ENCODE measurements at places on chromosomes 2 and 18.

GRCh38 chr18:68555879-68556301 is 159.0 kb downstream of the TMX3 start:
- peak; percentile 75 for DNase-seq

GRCh38 chr2:24926602-24927252 is 6.7 kb upstream of the ADCY3 start:
- no peak for DNase-seq

DNA sequence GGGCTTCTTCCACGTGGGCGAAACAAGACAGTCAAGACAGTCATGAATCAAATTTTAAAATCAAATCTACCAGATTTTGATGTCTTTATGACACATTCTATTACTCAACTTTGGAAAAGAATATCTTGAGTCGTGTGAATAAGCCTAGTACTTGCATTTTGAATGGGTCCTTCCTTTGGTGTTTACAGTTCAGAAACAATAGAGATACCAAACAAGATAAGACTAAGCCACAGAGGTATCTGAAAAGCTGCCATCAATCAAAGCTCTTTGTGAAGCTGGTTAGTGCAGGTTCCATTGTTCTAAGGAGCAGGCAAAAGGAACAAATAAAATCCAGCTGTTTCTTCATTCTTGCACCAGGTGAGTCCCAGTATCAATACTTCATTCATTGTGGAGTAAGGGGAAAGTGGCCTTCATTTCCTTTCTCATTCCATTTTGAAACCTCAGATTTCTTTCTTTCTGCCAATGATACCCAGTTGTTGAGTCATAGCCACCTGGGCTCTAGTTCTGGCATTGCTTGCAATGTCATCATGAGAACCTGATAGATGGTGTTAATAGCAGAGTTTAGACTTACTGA is 151.7 kb upstream of the L3MBTL4 start:
- no peak for DNase-seq

DNA sequence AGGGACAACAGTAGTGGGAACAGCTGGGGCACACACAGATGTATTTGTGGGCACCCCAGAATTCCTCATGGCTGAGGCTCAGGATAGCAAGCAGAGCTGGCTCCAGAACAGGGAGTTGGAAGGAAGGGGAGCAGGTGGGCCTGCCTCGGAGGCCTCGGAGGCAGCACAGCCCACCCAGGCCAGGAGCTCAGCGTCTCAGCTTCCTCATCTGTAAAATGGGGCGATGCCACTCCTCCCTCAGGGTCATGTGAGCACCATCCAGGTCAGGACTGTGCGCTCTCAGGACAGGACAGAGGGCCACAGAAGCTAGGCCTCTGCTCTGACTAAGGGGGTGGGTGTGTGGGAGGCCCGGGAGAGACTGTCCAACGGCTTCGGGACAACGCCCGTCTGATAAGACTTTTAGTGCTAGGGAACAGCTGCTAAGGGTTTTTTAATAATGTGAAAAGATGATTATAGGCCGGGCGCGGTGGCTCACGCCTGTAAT is 106.2 kb downstream of the HDAC4 start:
- no peak for DNase-seq

- DNase-seq: no peak
Observed at GRCh38 chr2:215370112-215370965, 58.5 kb downstream of the ATIC start.

- DNase-seq: no peak
Observed at GRCh38 chr2:226207671-226208070, 591.9 kb downstream of the IRS1 start.

DNA sequence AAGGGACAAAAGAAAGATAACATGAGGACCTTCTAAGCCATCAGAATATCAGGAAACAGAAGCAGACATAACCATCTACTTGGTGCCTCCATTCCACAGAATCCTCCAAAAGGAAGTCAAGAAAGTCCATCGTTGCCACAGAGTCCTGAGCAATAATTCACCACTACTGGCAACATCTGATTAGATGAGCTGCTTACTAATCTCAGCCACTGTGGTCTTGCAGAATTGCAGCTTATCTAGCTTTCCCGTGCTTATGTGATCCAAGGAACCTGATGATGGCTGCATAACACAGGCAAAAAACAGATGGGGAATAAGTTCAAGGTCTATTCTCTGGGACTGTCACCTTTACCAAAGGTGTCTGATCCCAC is 278.5 kb downstream of the AFF3 start:
- peak; percentile 65 for DNase-seq

DNA sequence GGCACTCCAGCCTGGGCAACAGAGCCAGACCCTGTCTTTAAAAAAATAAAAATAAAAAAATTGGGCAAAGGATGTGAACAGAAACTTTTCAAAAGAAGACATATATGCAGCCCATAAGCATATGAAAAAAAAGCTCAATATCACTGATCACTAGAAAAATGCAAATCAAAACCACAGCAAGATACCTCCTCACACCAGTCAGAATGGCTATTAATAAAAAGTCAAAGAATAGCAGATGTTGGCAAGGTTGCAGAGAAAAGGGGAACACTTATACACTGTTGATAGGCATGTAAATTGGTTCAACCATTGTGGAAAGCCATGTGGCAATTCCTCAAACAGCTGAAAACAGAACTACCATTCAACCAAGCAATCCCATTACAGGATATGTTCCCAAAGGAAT is 204.1 kb upstream of the SRD5A2 start:
- no peak for DNase-seq

- no peak for DNase-seq
Observed at GRCh38 chr2:240236217-240237111, 96.0 kb upstream of the OTOS start.

DNA sequence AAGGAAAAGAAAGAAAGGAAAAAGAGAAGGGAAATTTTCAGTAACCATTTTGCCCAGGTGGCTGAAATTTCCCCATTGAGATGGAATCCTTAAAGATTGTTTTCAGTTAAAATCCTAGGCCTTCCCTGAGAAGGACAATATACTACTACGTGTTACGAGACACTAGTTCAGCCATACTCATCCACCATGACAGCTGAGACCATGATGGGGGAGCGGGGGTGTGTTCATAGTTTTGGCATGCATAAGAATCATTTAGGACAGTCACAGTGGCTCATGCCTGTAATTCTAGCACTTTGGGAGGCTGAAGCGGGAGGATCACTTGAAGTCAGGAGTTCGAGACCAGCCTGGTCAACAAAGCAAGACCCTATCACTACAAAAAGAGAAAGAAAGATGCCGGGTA is 28.0 kb downstream of the PLA2R1 start:
- DNase-seq: no peak

DNA sequence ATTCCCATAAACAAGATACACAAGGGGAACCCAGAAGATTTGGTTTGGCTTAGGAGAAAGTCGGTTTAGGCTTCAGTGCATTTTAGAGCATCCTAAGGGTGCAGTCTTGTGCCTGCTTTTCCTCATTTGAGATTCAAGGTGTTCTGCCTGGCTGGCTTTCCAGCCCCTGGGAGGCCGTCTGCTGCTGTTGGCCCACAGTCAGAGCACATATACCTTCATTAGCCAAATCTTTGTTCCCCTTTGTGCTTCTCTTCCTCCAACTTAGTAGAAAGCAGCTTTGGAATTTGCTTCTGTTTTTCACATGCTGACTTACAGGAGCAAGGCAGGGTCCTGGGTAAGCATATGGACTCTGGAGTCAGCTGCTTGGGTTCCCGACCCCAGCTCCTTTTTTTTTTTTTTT is 477.1 kb upstream of the TCF4 start:
- DNase-seq: no peak

Data from ELR (cell line).